ENCODE measurements at places on chromosomes 1 and 21. TPM values are rescaled to one million over a fixed set of nuclear protein-coding genes. Genes with fewer than 3 reads are reported as not detected.
A peak's percentile ranks its signal among the peaks of the same experiment; 100 is the strongest.

GRCh38 chr1:24558902-24559791, 3.3 kb downstream of the NCMAP start:
- DNase-seq, result peak; percentile 7

DNA sequence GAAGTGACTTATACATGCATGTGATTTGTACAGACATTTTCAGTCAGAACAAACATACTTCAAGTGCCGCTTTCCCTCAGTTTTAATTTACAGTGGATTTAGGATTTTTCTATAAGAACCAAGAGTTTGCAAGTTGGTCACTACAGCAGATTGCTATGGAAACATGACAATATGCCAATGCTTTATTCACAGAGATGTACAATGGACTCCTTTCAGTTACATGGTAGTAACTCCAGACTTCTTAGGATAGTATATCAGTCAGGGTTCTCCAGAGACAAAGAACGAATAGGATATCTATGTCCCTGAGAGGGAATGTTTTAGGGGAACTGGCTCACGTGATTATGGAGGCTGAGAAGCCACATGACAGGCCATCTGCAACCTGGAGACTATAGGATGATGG, 27.4 kb downstream of the IFI44 start:
- no peak for DNase-seq

DNA sequence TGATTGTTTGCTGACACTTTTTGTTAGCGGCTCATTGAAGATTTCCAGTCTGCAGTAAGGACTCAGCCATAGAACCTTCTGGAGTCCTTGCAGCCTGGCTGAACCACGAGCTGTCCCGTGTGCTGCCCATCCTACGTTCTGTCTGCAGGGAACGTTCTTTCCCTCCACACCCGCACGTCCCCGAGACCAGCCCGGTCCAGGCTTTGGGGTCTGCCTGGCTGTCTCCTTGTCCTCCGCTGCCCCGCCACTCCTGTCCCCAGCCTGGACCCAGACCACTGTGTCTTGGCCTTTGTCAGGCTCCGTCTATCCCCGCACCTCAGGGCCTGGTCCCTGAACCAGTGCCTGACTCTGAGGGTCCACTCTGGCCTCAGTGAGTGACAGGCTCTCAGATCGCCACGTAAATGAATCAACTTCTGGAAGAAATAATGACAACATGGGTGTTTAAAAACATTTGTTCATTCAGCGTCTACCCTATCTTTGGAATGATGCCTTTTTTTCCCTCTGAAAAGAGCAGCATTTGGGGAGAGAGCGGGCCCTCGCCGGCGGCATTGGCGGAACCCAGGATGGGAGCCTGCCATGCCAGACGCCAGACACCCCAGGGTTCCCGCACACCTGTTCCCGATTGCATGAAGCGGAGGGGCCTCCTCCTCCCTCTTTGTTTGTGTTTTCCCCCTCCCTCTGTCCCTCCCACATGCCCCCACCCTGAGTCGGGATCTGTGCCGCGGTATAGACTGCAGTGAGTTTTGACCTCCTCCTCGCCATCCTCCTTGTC, 43.9 kb upstream of the C1orf174 start:
- DNase-seq, result no peak

GRCh38 chr1:228849011-228849541, 113.8 kb downstream of the RHOU start:
- no peak for DNase-seq

DNA sequence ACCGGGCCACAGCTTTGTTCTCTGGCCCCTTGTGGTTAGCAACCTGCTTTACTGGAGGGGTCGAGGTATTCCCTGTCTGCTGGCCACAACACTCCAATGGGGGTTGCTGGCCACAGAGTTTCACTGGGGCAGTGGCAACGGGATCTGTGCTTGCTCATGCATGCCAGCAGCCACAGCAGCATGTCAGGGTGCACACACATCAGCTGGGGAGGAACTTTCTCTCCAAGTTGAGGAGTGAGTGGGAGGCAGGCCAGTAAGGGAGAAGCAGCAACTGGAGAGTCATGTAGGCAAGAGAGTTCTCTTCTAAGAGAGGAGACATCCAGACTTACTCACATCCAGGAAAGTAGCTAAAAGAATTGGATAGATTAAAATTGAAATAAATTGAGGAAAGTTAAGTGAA, 38.0 kb downstream of the SAMD13 start:
- no peak for DNase-seq

GRCh38 chr1:156356262-156356874, 12.6 kb upstream of the RHBG start:
- DNase-seq, result no peak

GRCh38 chr1:11158291-11158690, 30.9 kb upstream of the ANGPTL7 start:
- DNase-seq, result no peak

DNA sequence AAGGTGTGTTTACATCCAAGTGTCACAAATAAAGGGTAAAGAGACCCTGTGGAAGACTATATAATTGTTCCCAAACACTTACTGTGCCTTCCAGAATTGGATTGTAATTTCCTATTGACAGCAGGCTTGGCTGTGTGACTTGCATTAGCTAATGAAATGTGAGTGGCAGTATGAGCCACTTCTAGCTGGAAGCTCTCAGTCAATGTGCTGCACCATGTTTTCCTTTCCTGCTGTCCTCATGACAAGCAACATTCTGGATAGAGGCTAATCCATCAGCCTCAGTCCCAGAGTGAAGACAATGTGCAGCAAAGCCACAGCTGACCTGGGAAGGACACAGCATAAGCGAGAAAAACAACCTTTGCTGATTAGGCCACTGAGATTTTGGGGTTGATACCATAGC, 5.9 kb upstream of the FOXJ3 start:
- DNase-seq, result no peak

- no peak for DNase-seq
Observed at GRCh38 chr1:236370420-236370819, 23.7 kb upstream of the EDARADD start.

DNA sequence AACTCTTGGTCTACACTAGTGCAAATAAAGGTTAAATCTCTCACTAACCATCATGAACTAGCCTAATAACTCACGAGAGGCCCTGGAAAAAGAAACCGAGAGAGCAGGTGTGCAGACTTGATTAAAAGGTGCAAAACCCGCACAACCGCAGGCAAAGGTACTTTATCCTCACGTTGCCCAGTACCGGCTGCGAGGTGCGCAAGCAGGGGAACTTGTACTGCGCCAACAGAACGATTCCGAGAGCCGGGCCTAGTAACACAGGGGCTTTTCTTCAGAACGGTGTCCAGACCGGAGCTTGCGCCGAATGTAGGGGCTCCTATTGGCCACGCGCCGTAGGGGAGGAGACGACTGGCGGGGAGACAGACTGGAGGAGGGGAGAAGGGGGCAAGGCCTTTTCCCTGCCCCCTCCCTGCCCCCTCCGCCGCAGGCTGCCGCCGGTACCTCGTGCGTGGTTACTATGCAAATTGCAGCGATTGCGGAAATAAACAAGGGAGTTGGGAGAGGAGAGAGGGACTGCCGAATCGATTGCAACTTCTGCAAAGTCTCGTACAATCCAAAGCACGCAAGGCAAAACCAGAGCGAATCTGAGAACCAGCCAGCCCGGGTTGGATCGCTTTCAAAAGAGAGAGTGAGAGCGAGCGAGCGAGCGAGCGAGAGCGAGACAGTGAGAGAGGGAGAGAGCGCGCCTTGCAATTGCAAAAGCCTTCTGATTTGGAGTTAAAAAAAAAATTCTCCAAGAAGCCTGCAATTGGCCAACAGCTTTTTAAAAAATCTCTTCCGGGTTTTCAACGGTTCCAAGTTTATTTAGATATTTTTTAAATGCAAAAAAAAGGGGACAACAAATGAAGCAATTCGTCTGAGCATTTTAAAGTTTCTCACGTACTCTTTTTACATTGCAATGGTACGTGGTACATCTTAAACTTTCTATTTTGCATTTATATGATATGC, 5.4 kb upstream of the NFIA start:
- no peak for DNase-seq

DNA sequence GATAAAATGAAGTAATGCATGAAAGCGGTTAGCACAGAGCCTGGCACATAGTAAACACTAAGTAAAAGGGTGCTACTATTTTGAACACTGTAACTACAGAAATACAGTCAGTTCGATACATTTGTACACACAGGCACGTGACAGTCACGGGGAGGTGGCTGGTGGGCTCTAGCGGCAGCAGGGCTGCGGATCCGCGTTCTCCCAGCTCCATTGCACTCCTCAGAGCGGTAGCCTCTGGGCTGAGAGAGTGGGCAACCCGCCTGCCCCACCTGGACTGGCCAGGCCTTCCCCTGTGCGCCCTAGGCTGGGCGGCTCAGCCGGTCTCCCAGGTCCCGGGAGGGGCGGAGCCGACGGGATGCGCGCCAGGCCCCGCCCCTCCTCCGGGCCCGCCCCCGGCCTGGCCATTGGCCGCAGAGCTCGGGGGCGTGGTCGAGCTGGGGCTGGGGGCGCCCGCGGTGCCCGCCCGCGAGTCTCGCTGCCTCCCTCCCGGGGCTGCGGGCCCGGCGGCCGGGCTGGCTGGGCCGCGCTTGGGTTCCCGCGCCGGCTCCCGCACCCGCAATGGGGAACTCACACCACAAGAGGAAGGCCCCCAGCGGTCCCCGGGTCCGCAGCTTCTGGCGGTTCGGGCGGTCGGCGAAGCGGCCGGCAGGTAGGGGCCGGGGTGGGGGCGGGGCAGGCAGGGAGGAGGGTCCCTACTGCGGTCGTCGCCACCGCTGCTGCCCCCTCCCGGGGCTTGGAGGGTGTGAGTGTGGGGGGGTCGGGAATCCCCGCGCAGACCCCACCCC, 51.2 kb upstream of the SYNC start:
- no peak for DNase-seq

DNA sequence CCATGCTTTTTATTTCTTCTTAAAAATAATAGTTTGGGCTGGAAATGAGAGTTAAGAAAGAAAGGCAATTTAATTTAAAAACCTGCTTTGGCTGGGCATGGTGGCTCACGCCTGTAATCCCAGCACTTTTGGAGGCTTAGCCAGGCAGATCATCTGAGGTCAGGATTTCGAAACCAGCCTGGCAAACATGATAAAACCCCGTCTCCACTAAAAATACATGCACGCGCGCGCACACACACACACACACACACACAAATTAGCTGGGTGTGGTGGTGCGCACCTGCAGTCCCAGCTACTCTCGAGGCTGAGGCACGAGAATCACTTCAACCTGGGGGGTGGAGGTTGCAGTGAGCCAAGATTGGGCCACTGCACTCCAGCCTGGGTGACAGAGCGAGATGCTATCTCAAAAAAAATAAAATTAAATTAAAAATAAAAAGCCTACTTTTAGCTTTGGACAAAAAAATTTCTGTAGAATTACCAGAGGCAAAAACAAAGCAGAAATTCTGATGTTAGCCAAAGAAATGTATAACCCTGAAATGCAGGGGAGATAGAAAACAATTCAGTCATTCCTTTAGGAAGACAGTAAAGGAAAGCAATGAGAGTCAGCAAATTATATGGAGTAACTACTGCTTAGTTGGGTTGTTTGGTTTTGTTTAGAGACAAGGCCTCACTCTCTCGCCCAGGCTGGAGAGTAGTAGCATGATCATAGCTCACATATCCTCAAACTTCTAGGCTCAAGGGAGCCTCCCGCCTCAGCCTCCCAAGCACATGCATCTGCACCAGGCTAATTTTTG, 15.7 kb upstream of the IPP start:
- DNase-seq, result no peak

- DNase-seq, result no peak
Observed at GRCh38 chr21:33020558-33021100, 5.1 kb upstream of the OLIG2 start.

DNA sequence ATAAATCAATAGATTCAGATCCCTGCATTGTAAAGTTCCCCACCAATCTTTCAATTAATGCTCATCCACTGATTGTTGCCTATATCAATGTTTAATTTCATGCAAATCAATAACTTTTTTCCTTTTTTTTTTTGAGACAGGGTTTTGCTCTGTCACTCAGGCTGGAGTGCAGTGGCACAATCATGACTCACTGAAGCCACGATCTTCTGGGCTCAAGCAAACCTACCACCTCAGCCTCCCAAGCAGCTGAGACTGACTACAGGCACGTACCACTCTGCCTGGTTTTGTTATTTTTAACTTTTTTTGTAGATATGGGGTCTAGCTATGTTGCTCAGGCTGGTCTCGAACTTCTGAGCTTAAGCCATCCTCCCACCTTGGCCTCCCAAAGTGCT, 25.7 kb downstream of the DIO1 start:
- DNase-seq, result no peak

DNA sequence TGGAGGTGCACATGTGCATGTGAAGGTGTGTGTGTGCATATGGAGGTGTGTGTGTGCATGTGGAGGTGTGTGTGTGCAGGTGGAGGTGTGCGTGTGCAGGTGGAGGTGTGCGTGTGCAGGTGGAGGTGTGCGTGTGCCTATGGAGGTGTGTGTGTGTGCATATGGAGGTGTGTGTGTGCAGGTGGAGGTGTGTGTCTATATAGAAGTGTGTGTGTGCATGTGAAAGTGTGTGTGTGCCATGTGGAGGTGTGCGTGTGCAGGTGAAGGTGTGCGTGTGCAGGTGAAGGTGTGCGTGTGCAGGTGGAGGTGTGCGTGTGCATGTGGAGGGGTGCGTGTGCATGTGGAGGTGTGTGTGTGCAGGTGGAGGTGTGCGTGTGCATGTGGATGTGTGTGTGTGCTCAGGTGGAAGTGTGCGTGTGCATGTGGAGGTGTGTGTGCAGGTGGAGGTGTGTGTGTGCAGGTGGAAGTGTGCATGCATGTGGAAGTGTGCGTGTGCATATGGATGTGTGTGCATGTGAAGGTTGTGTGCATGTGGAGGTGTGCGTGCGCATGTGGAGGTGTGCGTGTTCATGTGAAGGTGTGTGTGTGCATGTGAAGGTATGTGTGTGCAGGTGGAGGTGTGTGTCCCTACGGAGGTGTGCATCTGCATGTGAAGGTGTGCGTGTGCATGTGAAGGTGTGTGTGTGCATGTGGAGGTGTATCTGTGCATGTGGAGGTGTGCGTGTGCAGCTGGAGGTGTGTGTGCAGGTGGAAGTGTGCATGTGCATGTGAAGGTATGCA, 13.5 kb downstream of the C1orf74 start:
- no peak for DNase-seq

GRCh38 chr1:202802998-202803932, 5.0 kb downstream of the KDM5B start:
- DNase-seq, result no peak

DNA sequence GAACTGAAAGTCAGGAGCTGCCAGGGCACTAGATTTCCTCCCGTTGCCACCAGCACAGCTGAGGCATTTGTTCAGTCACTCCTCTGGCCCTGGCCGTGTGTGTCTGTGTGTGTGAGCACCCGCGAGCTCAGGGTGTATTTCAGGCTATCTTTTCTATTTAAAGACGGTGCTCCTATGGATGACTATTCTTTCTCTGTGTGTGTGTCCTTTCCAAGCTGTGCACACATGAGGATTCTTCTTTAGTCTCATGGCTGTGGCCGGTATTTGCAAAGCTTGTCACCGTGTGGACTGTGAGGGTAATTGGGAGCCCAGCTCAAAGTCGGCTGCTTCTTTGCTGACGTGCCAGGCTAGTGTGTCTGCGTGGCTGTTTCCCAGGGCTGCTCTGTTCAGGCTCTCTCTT, 3.0 kb upstream of the KCND3 start:
- no peak for DNase-seq

ACTA1 gene
- total RNA-seq, result not detected

RNF186 gene
- total RNA-seq, result not detected

E2F2 gene
- 0.82 TPM for total RNA-seq

SETSIP gene
- not detected for total RNA-seq

PTPRC gene
- total RNA-seq, result not detected

SAMD11 gene
- not detected for total RNA-seq

PPOX gene
- total RNA-seq, result 23.5 TPM

RHBG gene
- total RNA-seq, result not detected

FALEC gene
- total RNA-seq, result not detected

ADAMTS1 gene
- total RNA-seq, result 20.7 TPM

FAM229A gene
- total RNA-seq, result 5.5 TPM

HPCAL4 gene
- not detected for total RNA-seq

PLA2G5 gene
- not detected for total RNA-seq
